ENCODE measurements at places on chromosomes 6 and 20.

DNA sequence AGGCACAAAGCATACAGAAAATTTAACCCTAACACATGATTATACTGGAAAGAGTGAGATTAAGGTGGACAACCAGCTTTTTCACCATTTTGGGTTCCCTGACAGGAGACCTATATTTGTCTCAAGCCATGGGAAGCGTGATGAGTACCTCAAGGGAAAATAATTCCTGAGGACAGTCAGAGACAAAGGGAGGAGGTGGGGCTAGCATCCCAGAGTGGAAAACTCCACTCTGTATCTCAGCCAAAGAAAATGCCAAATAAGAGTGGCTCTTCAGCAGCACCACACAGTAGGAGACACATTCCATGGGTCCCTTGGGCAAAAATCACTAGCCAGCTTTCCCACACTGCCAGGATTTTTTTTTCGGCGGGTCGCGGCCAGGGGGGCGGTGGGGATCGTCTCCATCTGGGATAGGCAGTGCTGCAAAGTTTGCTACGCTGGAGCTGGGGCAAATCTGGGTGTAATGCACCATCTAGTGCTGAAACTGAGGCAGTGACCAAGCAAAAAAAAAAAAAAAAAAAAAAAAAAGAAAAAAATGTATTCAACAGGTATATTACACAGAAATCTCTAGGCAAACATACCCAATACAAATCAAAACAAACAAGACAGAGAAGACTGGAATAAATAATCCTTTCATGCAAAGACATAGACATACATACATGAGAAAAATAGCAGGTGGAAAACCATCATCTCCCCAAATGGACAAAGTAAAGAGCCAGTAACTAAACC, 77.3 kb upstream of the SLC35F1 start:
- DNase-seq, result peak; percentile 55

- DNase-seq, result no peak
Measured at GRCh38 chr6:122422614-122423267, 23.3 kb downstream of the HSF2 start.

DNA sequence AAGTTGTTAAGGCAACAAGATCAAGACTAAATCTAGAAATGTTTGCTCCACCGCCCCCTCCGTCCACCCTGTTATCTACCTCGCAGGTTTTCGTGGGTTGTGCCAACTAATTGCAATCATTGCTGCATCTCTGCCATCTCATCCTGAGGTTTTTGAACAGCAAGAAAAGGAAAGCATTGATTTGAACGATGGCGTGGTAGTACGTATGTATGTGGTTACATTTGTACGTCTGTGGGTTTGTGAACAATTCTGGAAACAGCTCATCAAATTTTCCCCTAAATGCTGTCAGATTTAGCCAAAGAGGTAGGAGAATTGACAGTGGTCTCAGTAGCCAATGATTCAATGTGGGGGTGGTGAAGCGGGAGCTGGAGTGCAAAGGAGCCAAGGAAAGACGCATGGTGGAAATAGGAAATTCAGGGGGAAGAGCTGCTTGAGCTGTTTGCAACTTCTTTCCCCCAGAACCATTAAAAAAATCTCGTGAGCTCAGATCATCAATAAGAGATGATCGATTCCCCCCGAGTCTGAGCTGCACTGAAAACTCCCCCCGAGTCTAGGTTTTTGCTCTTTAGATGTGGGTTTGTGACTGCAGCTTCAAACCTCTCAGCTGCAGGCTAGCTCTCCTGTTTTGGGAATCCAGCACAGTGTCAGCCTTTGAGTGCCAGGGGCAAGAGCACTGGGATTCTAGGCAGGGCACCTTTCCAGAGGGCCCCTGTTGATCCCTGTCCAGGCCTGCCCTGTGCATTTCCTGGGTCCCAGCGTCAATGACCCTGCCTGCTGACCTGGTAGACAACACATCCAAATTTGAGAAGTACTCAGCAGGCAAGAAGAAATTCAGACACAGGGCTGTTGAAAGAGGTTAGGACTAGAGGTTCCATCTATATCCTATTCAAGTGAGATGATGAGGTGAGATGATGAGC, 72.6 kb upstream of the LY86 start:
- no peak for DNase-seq

DNA sequence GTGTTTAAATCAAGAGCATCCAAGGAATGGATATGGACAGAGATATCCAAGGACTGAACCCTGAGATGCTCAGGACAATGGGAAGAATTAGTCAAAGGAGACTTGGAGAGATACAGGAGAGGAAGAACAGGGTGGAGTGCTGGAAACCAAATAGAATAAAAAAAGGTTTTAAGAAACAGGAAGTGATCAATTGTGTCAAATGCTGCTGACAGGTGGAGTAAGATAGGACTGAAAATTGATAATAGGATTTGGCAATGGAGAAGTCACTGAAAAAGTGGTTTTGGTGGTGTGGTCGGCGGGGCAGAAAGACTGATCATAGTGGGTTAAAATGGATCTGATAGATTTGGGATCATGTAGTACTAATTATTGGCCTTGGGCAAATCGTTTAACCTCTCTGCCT, 37.9 kb upstream of the PNRC1 start:
- no peak for DNase-seq

DNA sequence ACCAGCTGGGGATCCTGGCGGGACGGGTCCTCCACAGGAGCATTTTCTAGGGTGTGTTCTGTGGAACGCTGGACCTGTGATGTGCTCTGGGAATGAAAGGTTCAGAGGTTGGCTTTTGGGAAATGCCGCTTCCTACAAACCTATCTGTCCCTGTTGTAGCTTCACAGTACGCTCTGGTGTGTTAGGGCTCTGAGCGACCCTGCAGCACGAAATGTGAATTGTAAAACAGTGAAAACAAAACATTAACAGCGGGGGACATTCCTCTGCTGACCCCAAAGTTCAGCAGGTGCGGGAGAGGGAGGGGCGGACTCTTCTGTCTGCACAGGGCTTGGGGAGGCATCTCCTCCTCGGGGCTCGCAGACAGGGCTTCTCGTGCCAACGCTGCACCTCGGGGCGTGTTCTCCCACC, 155.9 kb downstream of the NRN1 start:
- DNase-seq, result no peak

- DNase-seq, result no peak
Measured at GRCh38 chr20:44819936-44820335, 9.6 kb upstream of the RIMS4 start.

DNA sequence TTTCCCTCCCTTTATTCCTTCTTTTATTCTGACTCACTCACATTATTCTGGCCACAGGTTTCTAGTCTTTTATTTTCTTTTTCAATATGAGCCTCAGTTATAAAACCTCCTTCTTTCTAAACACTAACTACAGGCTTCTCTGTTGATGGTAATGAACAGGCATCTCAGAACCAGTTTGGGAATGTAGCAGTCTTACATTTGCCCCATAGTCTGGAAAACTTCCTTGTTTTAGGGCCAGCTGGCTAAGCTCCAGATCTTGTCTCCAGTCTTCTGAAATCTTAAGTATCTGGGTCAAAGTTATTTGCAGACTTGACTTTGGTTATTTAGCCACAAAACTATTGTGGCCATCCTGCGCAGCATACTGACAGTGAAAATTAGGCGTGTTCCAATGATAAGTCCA, 97.0 kb upstream of the MAN1A1 start:
- DNase-seq, result peak; percentile 91

GRCh38 chr6:56406276-56407269, 159.2 kb upstream of the COL21A1 start:
- no peak for DNase-seq

DNA sequence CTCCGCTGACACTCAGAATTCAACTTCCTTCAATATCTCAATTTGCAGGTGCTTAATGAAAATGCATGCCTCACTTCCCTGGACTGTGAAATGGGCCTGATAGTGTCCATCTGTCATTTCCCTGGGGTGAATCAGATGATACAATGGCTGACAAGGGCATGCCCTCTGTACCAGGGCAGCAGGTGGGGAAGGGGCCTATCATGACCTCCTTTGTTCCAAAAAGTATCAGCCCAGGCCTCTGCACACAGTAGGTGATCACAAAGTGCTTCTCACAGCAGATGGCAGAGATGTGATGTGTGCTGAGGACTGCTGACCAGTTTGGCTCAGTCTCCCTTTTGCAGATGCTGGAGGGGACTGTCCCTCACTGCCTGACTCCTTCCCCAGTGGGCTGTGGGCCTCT, 44.3 kb downstream of the DLGAP4 start:
- no peak for DNase-seq

GRCh38 chr20:59232618-59233017, 67.8 kb upstream of the EDN3 start:
- no peak for DNase-seq

DNA sequence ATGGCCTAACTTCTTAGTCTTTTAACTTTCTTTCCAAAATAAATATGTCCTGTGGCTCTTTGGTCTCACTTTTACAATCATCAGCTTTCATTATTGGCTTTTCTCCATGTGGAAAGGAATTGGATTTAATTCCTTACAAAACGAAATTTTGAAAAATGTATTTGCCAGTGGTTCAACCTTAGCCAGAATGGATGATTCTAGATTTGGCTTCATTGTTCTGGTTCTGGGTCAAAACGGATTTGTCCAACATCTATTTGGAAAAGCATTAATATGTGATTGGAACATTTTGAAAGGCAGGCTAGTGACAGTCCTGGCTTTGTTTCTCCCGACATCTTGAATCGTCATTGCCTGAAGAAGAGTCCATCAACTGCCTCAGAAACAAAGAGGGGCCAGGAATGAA, 59.2 kb downstream of the TENT5A start:
- DNase-seq, result no peak

DNA sequence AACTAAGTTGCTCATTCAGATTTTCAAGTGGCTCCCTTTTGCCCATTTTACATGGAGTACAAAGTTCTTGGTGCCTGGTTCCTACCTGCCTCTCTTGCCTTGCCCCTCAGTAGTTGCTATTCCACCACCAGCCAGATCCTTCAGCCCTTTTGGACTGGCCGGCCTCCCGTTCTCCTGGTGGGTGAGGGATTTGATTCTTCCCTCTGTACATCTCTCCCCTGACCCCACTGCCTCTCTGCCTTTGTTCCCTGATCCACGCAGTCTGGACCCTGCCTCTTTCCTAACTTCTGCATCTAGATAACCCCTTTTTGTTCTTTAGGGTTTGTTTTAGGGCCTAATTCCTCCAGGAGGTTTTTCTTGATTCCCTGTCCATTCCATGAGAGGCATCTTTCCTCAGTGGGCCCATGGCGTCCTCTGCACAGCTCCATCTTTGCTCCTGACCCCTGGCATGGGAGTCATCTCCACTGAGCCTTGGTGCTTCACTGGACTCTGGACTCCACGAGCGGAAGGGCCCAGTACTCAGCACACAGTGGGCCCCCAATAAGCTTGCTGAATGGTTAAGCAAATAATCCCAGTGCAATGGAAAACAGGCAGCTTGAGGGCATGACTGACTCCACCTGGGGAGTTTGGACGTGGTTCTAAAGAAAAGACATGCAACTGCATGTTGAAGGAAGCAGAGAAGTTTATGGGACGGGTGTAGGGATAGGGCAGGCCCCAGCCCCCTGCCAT, 309.3 kb upstream of the SUPT3H start:
- no peak for DNase-seq

DNA sequence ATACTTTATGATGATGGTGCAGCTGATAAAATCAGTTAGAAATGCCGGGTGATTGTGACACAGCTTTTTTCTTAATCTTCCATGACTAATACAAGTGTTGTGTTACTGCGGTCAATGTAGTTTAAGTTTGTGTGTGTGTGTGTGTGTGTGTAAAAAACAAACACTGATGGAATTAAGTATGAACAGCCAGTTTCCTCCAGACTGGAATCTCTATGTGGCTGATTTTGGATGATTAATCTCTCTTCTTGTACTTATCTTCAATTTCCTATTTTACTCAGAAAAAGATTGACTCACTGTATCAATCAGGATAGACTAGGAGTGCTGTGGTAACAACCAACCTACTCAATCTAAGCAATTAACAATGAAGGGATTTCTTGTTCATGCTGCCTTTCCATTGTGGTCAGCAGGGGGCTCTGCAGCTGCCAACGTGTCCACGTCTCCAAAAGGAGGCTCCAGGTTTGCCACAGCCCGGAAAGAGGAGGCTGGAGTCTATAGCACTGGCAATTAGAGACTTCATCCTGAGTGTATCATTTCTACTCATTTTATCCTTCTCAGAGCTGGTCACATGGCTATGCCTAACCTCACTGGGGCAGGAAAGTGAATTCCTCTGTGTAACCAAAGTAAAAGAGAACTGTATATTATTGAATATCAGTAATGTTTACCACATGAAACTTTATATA, 107.7 kb downstream of the CD109 start:
- peak; percentile 29 for DNase-seq

DNA sequence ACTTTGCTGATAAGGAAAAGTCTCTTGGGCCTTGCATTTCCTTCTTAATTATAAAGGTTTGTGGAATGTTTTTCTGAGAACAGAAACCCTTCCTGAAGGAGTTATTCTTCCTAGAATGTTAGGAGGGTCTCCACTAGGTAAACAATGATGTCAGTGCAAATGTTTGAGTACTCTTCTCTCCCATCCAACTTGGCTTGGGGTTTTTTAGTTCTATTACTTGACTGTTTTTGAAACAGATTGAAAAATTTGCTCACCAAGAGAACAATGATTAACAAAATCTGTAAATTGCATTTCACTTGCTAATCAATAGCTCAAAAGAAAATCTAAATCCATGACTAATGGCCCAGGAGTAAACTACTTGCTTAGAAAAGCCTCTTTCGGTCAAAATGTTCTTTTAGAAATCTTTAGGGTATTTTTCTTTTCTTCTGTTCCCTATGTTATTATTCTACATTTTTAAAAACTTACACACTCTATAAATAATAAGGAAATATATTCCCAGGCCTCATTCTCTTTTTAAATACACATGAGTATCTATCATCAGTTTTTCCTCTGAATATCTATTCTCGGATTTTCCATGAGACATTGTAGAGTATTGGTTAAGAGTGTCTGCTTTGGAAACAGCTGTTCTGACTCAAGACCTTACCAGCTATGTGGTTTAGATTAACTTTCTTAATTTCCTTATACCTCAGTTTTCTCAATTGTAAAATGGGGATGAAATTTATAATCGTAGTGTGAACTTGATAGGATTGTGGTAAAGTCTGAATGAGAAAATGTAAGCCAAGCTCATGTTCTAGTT, 234.2 kb upstream of the CITED2 start:
- DNase-seq, result no peak

- no peak for DNase-seq
Measured at GRCh38 chr20:38291966-38292365, 12.0 kb upstream of the BPI start.

DNA sequence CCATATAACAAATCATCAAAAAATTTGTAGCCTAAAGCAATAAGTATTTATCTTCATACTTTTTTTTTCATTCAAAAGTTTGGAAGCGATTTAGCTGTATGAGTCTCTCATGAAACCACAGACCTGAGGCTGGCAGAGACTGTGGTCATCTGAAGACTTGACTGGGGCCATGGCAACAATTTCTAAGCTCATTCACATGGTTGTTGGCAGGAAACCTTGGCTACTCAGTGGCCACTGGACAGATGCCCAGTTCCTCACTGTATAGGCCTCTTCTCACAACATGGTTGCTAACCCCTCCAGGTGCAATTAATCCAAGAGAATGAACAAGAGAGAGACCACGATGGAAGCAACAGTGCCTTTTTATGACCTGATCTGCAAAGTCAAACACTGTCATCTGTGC, 235.9 kb downstream of the BTBD3 start:
- DNase-seq, result no peak

DNA sequence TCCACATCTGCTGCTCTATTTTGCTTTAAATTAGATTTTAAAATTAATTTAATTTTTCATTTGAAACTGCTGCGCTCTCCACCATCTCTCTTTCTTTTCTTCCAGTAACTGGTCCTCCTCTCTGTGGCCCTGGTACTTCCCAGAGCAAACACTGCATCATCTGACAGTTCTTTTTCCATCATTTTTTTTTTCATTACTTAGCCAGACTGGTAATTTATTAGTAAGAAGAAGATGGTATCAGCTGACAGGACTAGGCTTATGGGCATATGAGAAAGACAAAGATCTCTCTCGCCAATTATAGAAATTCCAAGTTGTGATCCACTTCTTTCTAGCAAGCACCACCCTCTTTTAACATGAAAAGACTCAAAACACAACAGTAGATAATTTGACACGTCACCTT, 73.7 kb upstream of the FAM184A start:
- no peak for DNase-seq
